CD4-positive, alpha-beta T cell treated with Interleukin-12 subunit alpha and Interleukin-12 subunit beta, for 1 hour (primary cell): ENCODE measurements at places on chromosomes 13 and 19.

- no peak for DNase-seq
Measured at GRCh38 chr13:46101484-46102254, 3.2 kb downstream of the CPB2 start.

DNA sequence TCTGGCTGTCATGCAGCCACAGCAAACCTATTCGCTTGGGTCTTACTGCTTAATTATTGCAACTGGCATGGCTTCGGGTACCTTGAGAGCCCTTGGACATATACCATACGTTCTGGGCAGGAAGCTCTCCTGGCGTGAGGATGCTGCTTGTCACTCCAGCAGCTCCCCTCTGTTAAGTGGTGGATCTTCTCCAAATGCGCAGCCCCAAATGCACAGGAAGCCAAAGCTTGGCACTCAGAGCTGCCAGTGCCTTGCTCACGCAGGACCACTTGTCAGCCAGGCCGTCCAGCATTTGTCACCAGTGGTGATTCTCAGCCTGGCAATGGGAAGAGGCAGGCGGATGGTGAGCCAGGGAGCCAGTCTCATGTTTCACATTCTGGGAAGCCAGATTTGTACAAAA lies 158.6 kb downstream of the KATNAL1 start:
- DNase-seq = no peak

DNA sequence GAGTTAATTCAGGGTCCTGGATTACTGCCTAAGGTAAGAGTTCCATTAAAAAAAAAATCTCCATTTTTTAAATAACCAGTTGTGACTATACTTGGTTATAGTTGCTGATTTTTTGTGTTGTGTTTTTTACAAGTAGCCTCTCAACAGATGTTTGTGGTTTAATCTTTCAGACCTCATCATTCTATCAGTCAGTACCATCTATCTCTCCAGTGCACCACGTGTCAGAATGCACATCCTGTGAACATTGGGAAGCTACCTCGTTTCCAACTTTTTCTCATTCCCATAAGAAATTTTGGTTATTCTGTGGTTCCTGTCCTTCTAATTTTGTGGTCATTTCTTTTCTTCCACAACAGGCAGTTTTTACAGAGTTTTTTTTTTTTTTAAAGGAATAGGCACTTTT lies 39.2 kb downstream of the WDFY2 start:
- DNase-seq = no peak

DNA sequence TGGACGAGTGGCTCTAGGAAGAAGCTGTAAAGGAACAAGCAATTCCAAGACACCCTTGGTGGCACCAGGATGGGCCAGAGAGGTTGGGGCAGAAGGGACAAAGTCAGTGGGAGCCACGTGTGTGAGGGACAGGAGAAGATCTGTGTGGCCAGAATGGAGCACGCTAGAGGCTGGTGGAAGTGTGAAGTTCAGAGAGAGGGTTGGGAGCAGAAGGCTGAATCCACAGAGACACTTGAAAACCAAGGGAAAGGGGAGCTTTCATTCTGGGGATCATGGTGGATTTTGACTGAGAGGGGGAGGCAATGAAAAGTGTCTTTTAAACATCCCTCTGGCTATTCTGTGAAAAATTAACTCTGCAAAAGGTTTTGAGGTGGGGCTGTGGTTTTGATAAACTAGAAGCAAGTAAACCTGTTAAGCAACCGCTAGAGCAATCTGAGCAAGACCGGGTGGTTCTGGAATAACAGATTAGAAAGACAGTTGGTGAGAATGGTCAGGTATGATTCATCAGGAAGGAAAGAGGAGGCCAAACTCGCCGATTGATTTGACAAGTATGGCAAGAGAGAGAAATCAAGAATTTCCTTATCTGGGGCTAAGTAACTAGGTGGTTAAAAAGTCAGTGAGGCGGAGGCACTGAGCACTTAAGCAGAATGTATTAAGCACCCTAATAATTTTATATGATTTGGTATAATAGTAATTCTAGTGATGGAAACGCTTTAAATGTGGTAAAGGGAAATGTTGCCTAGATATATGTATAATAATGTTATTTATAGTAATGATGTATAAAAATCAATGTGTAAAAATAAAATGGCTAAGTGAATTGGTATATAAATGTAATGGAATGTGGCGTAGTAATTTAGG lies 140.0 kb downstream of the MYO16 start:
- DNase-seq = no peak

DNA sequence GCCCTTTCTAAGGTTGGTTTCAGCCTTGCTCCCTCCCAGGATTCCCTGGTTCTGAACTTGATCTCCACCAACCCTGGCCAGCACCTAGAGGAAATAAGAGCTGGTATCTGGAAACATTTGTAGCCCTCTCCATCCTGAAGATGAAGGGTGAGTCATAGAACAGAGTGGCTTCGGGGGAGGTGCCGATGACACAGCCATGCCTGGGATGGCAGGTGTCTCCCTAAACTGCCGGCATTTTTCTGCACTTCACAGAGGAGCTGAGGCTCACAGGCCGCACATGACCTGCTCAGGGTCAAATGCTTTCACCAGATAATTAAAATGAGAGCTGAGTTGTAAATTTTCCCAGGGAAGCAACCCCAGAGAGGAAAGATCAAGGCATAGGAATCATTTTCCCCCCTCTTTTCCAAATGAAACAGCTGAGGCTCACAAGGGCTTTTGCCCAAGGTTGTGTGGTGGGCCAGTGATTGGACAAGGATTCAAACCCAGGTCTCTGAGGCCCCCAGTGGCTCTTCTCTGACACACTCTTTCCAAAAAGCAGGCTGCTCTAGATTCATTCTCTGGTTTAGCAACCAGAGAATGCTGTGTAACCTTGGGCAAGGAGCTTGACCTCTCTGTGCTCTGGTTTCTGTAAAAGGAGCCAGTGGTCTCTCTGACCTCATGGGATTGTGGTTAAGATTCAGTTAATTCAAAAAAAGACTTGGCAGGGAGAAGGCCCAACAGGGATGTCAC lies 1.2 kb upstream of the SLC25A42 start:
- DNase-seq = no peak

DNA sequence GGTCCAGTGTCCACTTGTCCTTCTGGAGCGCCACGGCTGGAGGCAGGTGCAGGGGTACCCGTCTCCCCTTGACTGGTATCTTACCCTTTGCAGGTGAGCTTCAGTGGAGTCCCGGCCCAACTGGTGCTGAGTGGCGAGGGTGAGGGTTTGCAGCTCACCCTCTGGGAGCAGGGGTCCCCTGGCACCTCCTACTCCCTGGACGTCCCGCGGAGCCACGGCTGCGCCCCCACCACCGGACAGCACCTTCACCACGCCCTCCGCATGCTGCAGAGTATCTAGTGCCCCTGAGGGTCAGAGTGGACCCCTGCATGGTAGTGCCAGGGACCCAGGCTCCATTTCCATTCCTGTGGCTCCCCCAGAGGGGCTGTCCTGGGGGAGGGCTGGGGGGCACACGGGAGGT lies 11.1 kb downstream of the PLK5 start:
- no peak for DNase-seq

GRCh38 chr19:44948237-44948636 lies 2.4 kb downstream of the APOC2 start:
- DNase-seq = no peak
